Right cardiac atrium (tissue), 5 donors: ENCODE measurements at places on chromosomes 1 and 21.
A peak's percentile ranks its signal among the peaks of the same experiment; 100 is the strongest.

- no peak for DNase-seq
Measured at GRCh38 chr1:109898842-109899241, 11.8 kb upstream of the CSF1 start.

DNA sequence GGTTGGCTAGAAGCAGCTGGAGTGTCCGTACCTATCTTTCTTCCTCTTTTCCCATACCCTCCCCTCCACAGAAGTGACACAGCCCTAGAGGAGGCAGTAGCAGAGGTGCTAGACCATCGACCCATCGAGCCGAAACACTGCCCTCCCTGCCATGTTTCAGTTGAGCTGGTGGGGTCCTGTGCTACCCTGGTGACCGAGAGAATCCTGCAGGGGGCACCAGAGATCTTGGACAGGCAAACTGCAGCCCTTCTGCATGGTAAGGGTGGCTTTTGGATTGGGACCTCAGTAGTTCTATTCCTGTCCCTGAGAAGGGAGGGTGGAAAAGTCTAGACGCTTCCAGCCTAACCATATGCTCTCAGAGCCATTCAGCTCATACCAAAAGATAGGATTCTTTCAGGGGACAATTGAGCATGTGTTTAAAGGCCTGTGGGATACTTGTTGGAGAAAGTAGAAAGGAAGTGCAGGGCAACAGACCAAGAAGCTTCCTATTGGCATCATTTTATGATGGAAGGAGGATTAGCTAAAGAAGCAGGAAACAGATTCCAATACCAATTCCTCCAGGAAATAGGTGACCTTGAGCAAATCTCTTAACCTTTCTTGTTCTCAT is 11.7 kb upstream of the BNIPL start:
- peak; percentile 83 for DNase-seq

GRCh38 chr1:88052167-88052566 is 631.9 kb upstream of the PKN2 start:
- no peak for DNase-seq

- peak; percentile 27 for DNase-seq
Measured at GRCh38 chr1:9356021-9356420, 63.3 kb downstream of the SPSB1 start.

DNA sequence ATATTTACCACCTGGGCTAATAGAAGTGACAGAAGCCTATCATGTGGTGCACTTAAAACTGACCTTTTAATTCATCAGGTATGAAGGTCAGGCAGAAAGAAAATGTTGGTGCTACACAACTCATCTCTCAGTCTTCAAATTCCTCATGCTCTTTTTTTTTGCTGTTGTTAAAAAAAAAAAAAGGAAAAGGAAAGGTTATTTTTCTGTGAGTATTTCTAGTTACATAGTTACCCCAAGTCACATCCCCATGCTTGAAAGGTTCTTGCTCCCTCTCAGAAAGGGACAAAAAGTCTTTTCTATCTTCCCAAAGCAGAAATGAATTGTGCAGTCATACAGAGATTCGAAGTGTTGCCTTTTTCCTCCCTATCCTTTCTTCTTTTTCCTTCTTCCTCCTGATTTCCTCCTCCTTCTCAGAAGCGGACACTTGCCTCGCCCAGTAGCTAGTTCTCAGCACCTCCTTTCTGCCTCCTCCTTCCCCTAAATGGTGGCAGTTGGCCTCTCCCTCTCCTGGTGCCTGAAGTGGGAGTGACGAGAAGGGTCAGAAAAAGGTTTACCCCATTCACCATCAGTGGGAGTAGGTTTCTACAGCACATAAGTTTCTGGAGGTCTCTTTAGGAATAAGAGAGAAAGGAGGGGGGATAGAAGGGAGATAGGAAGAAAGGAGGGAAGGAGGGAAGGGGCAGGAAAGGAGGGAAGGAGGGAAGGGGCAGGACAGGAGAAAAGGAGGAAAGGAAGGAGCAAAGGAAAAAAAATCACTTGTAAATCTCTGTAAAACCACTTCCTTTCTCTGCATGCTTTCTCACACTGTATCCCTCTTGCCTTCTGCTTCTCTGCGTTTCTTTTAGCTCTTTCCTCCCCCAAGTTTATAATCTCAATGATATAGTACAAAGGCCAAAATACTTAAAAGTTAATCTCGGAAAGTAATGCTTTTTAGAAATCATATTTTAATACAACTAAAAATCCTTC is 20.4 kb upstream of the C1orf105 start:
- no peak for DNase-seq

DNA sequence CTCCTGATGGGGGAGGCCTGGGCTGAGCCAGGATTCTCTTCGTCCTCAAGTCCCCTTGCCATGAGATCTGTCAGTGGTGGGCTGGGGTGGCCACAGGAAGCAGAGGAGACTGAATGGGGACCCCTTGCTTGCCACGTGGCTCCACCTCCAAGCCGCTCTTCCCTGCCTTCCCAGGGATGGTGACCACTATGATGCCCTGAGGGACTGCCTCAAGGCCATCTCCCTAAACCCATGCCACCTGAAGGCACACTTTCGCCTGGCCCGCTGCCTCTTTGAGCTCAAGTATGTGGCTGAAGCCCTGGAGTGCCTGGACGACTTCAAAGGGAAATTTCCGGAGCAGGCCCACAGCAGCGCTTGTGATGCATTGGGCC is 20.9 kb upstream of the TMEM222 start:
- DNase-seq: no peak

DNA sequence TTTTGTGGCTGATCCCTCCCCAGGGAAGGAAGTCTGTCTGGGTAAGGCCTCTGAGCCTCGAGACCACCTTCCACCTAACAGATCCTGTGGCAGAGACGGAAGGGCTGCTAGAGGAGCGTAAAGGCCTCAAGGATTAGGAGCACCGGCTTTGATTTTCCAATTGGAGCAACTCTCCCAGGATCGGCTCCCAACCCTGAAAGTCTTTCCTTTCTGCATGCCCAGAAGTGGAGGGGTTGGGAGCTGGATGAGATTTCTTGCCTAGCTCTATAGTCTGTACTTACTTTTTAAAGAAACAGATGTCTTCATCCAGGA is 41.4 kb downstream of the ELK4 start:
- DNase-seq: no peak
